ENCODE measurements at places on chromosomes 4 and X.

DNA sequence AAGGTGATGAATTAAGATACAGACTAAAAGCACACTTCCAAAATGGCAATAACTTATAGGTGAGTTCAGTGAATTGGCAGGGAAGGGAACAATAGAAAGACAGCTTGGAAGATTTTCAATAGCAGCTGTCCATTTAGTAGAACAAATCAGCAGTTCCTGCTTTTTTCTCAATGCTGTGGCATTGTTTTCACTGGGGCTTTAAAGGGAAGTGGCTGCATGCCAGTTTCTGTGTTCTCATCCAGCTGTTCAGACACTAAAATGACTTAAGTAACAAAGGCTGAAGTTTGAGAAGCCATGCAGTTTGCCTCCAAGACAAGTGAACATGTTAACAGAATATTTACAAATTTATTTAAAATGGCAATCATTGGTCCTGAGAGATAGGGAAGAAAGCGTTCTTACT lies 291.9 kb downstream of the FAM47A start:
- DNase-seq = no peak

DNA sequence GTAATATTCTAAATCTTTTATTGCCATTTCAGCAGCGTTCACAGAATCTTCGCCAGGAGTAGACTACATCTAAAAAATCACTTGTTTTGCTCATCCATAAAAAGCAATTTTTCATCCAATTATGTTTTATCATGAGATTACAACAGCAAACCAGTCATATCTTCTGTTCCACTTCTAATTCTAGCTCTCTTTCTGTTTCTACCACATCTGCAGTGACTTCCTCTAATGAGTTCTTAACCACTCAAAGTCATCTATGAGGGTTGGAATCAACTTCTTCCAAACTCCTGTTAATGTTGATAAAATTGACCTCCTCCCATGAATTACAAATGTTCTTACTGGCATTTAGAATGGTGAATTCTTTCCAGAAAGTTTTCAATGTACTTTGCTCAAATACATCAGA lies 174.4 kb upstream of the BRWD3 start:
- DNase-seq = no peak

DNA sequence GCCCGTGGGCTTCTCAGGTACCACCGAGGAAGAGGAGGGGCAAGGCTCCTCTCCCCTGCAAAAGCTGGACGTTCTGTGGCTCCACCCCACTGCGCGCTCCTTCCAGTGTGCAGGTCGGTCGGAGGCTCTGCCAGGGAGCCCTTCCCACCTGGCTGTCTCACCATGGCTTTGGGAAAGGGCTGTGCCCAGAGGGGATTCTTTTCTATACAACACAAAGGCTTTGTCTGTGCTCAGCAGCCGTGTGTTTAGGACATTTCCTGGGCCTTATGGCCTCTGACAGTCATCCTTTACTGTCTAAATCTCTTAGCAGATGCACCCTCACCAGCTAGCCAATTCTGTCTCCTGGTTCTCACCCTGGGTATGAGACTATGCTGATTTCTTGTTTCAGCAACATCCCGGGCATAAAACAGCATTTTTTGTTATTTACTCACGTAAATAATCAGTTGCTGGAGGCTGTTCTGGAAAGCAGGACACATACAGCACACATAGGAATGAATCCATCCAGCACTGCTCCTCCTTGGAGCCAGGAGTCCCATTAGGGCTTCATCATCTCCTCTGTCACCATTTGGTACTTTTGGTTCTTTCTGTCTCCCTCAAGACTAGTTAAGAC lies 20.4 kb upstream of the ATXN3L start:
- DNase-seq = no peak

- peak; percentile 64 for DNase-seq
Observed at GRCh38 chr4:163161536-163162205, 5.0 kb downstream of the NAF1 start.

DNA sequence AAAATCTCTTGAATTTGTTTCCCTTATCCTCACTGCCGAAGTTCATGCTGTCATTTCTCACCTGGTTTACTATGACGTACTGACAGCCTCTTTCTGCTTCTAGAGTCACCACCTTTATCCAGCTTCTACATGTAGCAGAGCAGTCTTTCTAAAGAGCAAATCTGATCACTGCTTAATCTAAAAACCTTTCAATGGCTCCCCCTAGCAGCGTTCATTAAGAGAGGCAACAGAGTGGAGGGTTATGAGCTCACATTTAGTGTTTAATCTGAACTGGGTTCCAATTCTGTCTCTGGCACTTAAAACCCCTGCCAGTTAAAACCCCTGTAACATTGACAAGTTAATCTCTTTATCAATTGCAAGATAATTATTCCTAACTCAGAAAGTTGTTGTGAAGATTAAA lies 4.4 kb downstream of the RBPJ start:
- DNase-seq = peak; percentile 27

Data from NCI-H226 (cell line).